Mesenchymal stem cell (in vitro differentiated cells and primary cell): ENCODE measurements at places on chromosomes 1 and 21.

DNA sequence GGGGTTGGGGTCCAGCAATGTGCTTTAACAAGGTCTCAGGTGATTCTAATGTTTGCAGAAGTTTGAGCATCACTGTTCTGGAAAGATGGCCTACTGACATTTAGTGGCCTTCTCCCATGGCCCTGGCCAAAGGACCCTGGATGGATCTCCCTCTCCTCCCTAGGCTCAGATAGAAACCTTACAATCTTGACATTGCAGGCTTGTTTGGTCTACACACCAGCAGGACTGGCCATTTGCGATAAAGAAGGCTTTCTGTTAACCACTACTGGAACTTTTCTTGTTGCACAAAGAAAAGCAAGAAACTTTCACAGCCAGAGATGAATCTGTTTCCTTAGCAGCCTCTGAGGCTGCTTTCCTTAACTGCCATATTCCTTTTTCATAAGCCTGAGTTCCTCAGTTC is 6.2 kb downstream of the DNALI1 start:
- DNase-seq = no peak

DNA sequence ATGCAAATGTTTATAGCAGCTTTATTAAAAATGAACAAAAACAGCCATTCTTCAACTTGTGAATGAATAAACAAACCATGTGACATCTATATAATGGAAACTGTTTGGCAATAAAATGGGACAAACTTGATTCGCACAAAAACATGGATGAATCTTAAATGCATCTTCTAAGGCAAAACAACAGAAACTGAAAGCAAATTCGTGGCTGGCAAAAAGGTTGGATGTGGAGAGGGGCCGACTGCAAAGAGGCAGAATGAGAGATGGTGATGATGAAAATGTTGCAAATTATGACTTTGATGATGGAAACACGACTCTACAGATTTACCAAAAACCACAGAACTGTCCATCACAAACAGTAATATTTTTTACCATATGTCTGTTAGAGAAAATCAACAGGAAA is 327.0 kb upstream of the NR5A2 start:
- DNase-seq = no peak

- no peak for DNase-seq
These were observed 867.3 kb downstream of the TTLL7 start for GRCh38 chr1:83131692-83131955.

- DNase-seq = no peak
These were observed 35.2 kb downstream of the SLC45A1 start for GRCh38 chr1:8352886-8353785.

DNA sequence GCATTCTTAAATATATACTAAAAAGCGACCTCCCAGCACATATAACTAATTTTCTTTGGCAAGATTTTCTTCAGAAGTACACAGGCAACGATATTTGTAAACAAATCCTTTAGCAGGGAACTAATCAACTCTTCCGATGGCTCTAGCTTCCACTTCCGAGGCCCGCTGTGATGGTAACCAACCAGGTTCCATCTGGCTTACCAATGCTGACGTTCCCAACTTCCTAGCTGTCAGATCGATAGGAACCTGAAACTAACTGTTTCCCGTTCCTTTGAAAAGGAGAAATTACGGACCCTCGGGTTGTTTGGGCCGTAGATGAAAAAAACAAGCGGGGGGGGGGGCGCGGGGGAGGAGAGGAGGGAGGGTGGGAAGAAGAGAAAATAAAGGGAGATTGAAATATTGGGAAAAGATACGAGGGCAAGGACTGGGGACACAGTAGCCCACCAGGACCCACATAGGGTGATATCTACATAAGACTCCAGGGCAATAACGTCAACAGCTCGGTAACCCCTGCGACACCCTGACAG is 513 bp downstream of the GTF2B start:
- DNase-seq = peak; percentile 72

DNA sequence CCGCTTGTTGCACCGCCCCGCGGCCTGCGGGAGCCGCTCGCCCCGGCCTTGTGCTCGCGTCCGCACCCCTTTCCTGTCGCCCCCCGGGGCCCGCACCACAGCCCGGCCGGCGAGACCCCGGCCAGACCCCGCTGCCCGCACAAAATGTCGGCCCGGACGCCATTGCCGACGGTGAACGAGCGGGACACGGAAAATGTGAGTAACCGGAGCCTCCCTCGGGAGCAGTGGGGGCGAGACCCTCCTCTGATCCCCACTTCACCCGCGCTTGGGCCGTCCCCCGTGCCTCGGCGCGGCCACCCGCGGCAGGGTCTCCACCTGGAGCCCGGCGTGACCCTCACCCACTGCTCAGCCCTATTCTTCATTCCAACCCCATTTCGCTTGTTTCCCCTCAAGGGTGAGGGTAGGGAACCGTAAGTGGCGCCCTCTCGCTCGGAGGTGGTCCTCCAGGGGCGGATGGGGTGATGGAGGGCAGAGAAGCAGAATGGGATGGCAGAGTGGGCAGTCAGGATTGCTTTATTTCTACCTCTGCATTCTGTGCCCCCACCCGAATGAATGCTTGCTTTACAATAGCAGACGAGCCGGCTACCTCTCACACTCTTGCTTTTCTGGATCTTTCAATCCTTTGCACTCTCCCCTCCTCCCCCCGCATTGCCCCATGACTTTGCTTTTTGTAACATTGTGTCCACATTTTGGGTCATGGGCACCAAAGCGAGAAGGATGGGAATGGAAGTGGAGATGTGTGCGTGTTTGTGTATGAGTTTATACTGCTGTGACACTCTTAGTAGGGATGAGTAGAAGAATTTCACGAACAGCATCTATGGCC is 954 bp downstream of the MARK1 start:
- DNase-seq = no peak

GRCh38 chr1:229119161-229119560 is 151.8 kb upstream of the RAB4A start:
- no peak for DNase-seq

DNA sequence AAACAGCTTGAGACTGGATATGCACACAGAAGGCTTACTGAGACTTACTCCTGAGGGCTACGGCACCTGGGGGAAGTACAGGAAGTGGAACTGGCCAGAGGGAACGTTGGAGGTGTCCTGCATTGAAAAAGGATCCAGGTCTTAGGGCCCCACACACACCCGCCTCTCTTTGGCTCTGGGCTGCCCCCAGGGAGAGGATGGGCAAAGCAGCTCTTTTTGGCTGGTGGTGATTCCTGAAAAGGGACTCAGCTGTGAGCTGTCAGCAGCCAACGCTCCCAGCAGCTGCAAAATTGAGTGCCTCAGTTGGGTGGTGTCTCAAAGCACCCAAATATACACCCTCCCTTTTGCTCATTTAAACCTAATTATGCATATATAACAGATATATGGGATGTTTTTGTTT is 213.2 kb downstream of the TNR start:
- DNase-seq = no peak
